ENCODE measurements at places on chromosomes 2 and 18. TPM values are rescaled to one million over a fixed set of nuclear protein-coding genes. Genes with fewer than 3 reads are reported as not detected.

DNA sequence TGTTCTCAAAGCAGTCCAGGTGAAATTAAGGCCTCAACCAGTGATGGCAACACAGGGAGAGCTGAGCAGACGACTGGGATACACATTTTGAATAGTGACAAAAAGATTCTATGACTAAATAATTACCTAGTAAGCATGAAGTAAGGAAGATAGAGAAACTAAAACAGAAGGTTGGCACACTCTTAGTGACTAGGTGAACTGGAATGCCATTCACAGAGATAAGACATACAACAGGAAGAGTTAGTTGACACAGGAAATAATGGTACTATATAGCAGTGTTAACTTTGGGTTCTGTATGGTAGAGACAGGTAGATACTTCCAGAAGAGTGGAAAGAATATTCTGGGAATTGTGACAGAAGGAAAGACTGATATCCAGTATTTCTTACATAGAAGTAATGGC, 181.8 kb upstream of the NT5C1B start:
- H3K4me1 ChIP-seq: no peaks in the 10 kb centered on the region
- H3K4me3 ChIP-seq: no peak overlapping the region
- no peak for DNase-seq
- H3K27me3 ChIP-seq: no peaks in the 10 kb centered on the region
- no peaks in the 10 kb centered on the region for H3K36me3 ChIP-seq

Gene ST6GAL2
- total RNA-seq: 0.82 TPM

DNA sequence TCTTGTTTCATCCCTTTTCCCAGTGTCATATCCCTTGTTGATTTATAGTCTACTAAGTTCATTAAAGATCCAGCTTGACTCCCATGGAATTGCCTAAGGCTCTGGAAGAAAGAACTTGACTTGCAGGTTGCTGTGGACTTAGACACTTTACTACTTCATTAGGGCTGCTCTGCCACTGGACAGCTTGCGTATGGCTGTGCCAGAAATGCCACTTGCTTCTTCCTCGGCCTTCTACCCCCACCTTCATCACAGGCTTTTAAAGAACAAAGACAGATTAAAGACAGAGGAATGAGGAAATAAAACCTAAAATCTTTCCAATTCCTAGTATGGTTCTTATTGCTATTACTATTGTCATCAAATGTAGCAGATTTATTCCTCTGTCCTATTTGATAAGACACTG, 591.7 kb downstream of the BCL11A start:
- H3K4me3 ChIP-seq: no peak overlapping the region
- no peaks in the 10 kb centered on the region for H3K27me3 ChIP-seq
- no peaks in the 10 kb centered on the region for H3K36me3 ChIP-seq
- no peak overlapping the region for H3K27ac ChIP-seq
- H3K4me1 ChIP-seq: no peaks in the 10 kb centered on the region

DNA sequence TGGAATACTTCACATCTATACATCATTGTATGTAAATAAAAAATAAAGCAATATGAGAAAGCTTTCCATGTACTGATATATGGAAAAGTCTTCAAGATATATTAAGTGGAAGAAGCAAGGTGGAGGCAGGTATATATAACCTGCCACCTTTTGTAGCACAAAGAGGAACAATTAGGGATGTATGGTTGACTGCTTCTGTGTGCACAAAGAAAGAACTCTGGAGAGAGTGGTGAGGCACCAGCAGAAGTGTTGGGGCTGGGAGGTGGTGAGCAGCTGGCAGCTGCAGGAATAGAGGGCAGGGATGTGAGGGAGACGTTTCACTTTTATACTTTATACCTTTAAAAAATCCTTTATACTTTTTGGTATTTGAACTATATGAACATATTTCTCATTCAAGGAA, 26.1 kb downstream of the KIF5C start:
- peaks cover 17% of the 10 kb centered on the region for H3K4me1 ChIP-seq
- H3K27me3 ChIP-seq: no peaks in the 10 kb centered on the region
- H3K36me3 ChIP-seq: no peaks in the 10 kb centered on the region

DNA sequence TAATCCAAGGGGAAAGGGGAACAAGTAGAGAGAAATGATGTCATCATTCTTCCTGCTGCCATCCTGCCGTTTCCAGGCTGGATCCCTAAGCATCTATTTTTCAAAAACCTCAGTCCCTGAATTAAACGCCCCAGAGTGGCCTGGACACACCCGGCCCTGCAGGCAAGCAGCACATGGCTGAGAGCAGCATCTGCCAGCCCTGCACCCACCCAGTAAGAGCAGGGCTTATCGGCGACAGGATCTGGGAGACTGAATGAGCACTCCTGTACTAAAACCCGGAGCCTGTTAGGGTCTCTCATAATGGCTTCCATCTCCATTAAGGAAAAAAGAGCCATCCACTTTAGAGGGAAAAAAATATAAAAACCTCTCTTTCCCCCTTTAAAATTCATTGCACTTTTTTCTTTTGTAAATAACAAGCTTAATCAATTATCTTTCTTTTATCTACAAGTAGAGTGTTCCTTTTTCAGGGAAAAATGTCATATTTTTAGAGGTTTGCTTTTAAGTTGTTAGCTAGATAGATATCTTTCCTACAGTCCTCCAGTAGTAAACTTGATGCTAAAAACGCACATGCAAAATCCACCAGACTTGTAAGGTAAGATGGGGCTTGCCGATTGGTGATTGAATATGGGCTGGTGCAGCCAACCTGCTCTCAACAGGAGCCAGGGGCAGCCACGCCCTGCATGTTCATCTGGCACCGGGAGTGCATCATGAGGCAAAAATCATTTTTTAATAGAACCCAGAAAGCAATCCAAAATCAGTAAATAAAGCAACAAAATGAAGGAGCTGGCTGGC, 457.8 kb downstream of the EIPR1 start:
- DNase-seq: peak; percentile 63
- no peak overlapping the region for H3K27ac ChIP-seq
- peaks cover 13% of the 10 kb centered on the region for H3K4me1 ChIP-seq
- no peak overlapping the region for H3K4me3 ChIP-seq
- no peaks in the 10 kb centered on the region for H3K36me3 ChIP-seq

DNA sequence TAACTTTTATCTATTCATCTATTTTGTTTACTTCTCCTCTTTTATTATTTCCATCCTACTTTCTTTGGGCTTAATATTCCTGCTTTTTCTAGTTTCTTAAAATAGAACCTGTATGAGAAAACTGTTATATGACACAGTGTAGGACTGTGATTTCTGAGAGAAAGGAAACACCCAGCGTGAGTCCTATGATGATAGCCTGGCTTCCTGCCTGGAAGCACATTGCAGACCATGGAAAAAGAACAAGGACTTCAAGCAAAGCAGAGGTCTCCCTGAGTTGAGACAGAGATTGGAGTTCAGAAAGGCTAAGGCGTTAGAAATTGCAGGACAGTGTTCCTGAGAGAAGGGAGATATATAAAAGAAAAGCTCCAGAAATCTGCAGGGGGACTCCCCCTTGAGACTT, 7.8 kb downstream of the RBM44 start:
- no peak overlapping the region for H3K27ac ChIP-seq
- no peaks in the 10 kb centered on the region for H3K36me3 ChIP-seq
- DNase-seq: no peak
- H3K27me3 ChIP-seq: no peaks in the 10 kb centered on the region
- H3K4me3 ChIP-seq: no peak overlapping the region
